ENCODE measurements at places on chromosomes 16 and 17. TPM values are rescaled to one million over a fixed set of nuclear protein-coding genes. Genes with fewer than 3 reads are reported as not detected.

Gene DNAH9
- total RNA-seq: not detected

Gene DDX52
- total RNA-seq: 16.6 TPM

Gene CHST6
- 2.1 TPM for total RNA-seq

Gene CACNG5
- not detected for total RNA-seq

Gene RAMP2
- total RNA-seq: 0.46 TPM

Gene TPSB2
- not detected for total RNA-seq

Gene GCGR
- total RNA-seq: not detected

Gene HOXB1
- total RNA-seq: not detected

Gene PSMD12
- total RNA-seq: 29.2 TPM

Gene CA4
- total RNA-seq: not detected

Gene PIK3R5
- not detected for total RNA-seq

Gene NETO2
- 150 TPM for total RNA-seq

Gene DHX58
- total RNA-seq: 11.3 TPM

Gene TSEN54
- 5.5 TPM for total RNA-seq

Data from smooth muscle cell of the pulmonary artery (primary cell).